Ureter (tissue), 1 donor: ENCODE measurements at places on chromosomes 12 and 14. TPM values are rescaled to one million over a fixed set of nuclear protein-coding genes. Genes with fewer than 3 reads are reported as not detected.

The USP44 gene
- total RNA-seq, result 1.3 TPM

The OR10A7 gene
- total RNA-seq, result not detected

The CHD8 gene
- 116 TPM for total RNA-seq

The GSKIP gene
- 15.6 TPM for total RNA-seq

The ACSM4 gene
- total RNA-seq, result not detected

The DHH gene
- 0.70 TPM for total RNA-seq

The DNAJC22 gene
- 0.16 TPM for total RNA-seq

The CFAP54 gene
- 2.6 TPM for total RNA-seq

The ANG gene
- 5.5 TPM for total RNA-seq

The HOTAIR gene
- 6.6 TPM for total RNA-seq

The CPM gene
- total RNA-seq, result 35.4 TPM

- DNase-seq, result no peak
Observed at GRCh38 chr12:34206061-34206785, 183.9 kb downstream of the ALG10 start.

DNA sequence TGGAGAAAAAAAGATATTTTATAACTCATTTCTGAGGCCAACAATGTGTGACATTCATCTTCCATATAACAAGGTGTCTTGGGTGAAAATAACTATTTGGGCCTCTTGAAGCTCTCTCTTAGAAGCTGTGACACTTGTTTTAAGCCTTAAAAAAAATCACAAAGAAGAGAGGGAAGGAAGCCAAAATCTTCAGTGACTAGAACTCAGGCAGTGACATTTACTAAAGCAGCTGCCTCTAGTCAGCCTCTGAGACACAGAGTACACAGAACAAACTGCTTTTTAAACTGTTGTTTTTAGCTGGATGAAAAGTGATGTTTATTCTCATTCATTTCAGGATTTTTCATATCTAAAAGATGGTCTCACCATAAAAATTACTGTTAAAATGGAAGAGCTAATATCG is 793.6 kb downstream of the GALC start:
- DNase-seq, result no peak

DNA sequence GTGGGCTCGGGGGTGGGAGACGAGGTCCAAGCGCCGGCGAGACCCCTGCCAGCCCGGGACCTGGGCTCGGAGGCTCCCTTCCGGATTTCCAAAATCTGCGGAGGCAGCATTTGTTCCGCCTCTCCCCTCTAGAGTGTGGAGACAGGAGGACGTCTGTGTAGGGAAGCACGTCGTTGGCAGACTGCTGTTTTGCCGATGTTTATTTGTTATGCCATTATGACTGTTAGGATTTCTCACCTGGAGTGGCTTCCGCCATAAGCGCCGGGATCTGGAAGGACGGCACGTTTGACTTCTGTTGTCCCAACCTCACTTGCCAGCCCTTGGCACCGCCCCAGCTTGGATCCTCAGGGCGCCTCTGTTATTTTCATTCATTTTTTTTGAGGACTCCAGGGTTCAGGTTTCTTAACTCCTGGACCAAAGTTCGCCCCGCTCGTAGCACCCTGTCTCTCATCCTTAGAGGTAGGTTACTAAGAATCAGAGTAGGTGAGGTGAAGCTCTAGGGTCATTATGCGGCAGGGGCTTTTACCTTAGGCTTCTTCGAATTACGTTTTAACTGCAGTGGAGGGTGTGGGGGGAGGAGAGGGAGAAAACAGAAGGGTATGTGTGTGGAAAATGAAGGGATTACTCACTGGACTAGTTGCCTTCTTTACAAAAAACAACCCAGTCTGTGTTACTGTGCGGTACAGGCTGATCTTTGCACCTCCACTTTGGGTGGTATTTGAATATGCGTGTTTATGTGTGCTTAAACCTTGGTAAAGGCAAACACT is 547 bp upstream of the PYGL start:
- peak; percentile 54 for DNase-seq

DNA sequence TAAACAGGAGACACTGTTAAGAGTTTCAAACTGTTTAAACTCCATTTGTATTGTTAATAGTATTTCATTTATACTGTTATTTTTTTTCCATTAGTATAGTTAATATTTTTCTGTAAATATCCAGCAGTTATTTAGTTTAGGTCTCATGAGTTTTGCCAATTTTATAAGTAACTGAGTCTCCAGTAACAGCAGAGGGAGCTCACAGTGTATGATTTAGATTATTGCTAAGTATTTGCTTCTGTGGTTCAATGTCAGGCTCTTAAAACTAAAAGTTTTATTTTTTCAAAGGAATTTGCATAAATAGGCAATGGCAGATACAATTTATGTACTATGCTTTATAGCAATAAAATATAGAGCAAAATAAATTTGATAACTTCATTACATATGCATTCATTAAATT is 209.7 kb downstream of the ATXN7L3B start:
- no peak for DNase-seq

DNA sequence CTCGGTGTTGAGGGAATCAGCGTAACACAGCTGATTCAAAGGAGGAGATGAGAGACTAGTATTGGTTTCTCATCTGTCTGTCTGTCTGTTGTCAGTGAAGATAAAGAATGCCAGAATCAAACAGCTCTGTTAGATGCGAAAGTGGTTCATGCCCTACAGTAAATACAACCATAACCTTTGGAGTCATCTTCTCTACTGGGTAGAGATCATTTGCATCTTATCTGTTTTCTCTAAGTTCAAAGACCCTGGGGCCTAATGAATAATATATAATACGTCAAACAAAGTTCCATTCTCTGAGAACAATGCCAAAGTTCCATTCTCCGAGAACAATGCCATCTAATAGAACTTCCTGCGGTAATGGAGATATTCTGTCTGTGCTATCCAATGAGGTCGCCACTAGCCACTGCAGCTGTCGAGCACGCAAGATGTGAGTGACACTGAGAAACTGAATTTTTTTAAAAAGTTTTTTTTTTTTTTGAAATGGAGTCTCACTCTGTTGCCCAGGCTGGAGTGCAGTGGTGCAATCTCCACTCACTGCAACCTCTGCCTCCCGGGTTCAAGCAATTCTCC is 6.6 kb downstream of the IL31 start:
- no peak for DNase-seq

DNA sequence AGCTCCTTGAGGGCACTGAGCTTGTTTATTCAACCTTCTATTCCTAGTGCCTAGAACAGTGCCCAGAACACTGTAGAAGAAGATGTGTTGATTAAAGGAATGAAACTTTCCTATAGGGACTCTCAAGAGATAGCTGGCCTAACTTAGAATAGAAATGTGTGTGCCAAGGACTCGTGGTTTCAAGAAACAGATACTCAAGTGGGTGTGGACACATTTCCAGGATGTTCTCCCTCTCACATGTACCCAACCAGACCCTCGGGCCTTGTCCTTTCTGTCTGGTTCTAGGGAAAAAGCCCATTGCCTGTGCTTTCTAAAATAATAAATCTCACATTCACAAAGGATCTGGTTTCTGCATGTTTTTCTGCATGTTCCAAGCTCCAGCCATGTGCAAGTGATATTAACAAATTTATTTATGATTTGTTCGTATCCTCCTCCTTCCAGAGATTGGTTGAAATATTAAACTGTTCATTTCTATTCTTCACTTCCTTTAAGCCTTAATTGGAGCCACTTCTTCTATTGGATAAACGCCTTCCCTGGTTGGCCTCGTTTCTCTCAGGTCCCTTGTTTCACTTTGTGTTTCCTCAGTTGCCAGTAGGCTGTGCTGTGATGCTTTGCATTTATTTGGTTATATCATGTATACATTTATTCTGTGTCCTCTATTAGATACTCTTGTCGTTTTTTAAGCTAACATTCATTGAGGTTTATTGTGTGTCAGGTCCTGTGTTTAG is 89.8 kb downstream of the CRADD start:
- DNase-seq, result no peak

DNA sequence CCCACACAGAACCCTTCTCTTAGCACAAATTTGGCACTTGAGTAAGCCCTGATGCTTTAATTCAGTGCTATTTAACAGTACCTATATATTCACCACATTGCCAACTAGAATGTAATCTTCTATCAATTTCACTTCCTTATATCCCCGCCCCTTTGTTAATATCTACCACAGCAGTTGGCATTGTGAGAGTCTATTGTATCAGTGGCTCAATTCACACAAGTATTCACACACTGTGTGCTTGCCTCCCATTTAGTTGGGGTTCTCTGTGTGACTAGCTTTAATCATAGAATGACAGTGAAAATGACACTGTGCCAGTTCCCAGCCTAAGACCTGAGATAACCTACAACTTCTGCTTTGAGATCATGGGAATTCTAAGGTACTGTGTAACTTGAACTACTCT is 103.1 kb downstream of the SEC23A start:
- no peak for DNase-seq

DNA sequence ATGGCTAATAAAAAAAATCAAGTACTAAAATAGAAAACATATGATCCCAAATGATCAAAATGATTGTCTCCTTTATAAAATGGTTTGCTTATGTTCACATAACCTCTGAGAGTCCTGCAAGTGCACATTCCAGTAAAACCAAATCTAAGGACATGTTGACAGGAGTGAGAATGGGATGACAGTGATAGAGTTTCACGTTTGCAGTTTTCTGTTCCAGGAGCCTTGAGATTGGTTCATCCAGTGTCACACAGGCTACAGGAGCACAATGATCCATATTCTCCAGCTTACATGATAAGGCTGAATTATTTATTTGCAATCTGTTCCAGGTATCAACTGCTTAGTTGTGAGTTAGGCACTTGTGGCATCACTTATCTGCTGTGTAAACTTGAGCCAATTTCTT is 1.5 kb upstream of the GYS2 start:
- DNase-seq, result no peak

GRCh38 chr14:41385797-41386196 is 220.9 kb upstream of the LRFN5 start:
- DNase-seq, result no peak

GRCh38 chr14:68771631-68772030 is 21.2 kb downstream of the ZFP36L1 start:
- no peak for DNase-seq

- peak; percentile 76 for DNase-seq
Observed at GRCh38 chr14:24339284-24340151, at the start of gene RIPK3. TSS of gene RIPK3 (minus strand) at chr14:24339991. CDS start at chr14:24339826, 165 bp downstream.

GRCh38 chr14:60250257-60251035 is 1.4 kb downstream of the PPM1A start:
- no peak for DNase-seq

DNA sequence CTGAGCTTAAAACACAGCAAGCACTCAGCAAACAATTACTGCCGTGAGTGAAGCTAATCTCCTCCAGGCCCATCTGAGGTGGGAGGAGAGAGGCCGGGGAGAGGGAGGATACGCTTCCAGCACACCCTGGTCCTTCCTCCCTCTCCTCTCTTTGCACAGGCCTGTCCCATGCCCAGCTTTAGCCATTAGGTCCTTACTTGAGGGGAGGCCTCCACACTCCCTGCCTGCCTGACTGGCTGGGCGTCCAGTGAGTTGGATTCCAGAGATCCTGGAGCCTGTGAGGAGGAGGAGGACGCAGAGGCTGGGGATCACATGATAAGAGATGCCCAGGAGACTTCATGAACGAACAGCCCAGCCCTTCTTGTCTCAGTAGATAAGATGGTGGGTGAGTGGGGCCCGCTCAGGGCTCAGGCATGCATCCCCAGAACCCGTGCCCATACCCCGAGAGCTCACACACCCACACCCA is 65.1 kb upstream of the NCOR2 start:
- DNase-seq, result no peak

GRCh38 chr12:38629064-38629463 is 276.3 kb downstream of the CPNE8 start:
- no peak for DNase-seq

DNA sequence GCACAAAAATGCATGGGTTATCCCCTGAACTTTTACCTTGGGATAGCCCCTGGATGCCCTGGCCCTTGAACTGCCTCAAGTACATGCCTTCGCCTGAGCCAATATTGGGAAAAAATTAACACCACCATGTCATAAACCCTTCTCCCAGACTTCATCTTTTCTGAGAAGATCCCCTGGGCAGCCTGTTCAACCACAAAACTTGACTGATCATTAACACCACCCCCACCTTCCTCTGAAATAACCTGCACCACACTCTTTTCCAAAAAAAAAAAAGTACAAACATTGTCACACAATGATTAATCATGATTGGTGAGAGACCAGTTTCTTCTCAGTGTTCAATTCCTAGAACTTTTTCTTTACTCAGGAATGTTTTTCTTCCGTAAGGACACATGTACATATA is 217.9 kb downstream of the PAX9 start:
- no peak for DNase-seq

DNA sequence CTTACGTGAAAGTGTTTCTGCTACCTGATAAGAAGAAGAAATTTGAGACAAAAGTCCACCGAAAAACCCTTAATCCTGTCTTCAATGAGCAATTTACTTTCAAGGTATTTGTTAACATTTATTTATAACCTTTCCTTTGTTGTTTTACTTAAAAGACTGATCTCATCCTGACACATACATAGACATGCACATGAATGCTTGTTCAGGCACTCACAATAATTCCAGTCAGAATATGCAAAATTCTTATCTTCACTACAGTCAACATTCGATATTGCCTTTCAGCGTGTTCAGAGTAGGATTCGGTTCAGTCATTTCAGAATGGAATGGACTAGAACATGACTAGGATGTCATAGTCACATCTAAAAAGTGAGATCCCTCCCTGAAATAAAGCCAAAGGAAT is 394.6 kb downstream of the PAWR start:
- DNase-seq, result no peak

DNA sequence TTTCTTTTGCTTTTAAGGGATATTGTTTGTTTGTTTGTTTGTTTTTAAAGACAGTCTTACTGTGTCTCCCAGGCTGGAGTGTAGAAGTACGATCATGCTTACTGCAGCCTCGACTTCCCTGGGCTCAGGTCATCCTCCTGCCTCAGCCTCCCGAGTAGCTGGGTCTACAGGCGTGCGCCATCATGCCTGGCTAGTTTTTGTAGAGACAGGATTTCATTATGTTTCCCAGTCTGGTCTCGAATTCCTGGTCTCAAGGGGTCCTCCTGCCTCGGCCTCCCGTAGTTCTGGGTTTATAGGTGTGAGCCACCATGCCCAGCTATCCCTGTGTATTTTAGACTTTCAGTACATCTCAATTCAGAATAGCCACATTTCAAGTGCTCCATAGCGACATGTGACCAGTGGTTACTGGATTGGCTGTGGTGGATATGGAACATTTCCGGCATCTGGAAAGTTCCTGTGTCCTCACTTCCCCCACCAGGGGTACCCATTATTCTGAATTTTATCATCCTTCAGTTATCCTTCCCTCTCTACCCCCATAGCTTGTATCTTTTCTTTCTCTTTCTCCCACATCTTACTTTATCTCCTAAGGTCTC is 61.1 kb downstream of the HRK start:
- no peak for DNase-seq

- DNase-seq, result no peak
Observed at GRCh38 chr14:64796369-64796768, 83.3 kb downstream of the SPTB start.

GRCh38 chr14:20846560-20846959 is 43.9 kb upstream of the RNASE1 start:
- DNase-seq, result no peak

- no peak for DNase-seq
Observed at GRCh38 chr12:71858848-71859247, 19.3 kb downstream of the TBC1D15 start.

- no peak for DNase-seq
Observed at GRCh38 chr14:23351681-23352505, 794 bp downstream of the SLC22A17 start.

- no peak for DNase-seq
Observed at GRCh38 chr12:1977109-1977508, 27.1 kb downstream of the DCP1B start.

- DNase-seq, result peak; percentile 72
Observed at GRCh38 chr12:132356691-132357622, 27.6 kb upstream of the GALNT9 start.
